NCI-H524 treated with DMSO at 0.1 percent for 48 hours (cell line): ENCODE measurements at places on chromosomes 5 and 9.

- DNase-seq: no peak
These were observed 24.5 kb upstream of the KDM4C start for GRCh38 chr9:6733257-6733656.

DNA sequence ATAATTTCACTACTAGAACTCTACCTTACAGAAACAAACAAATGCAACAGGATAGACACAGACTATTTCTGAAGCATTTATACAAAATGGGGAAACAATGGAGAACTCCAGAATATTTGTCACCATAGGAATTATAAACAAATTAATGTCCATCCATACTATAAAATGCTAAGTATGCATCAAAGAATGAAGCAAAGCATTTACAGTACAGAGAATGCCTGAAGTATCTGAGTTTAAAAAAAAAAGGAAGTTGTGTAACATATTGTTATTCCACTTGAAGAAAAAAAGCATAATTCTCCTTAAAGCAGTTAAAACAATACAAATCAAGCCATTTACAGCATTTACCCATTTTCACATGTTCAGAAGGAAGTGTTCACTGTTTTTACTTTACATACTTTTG lies 53.0 kb downstream of the DROSHA start:
- no peak for DNase-seq

- DNase-seq: no peak
These were observed 89.5 kb downstream of the EPB41L4A start for GRCh38 chr5:112329419-112330090.

- DNase-seq: no peak
These were observed 115.0 kb upstream of the CTSV start for GRCh38 chr9:97153967-97154366.

GRCh38 chr9:123687246-123687751 lies 242.6 kb downstream of the DENND1A start:
- DNase-seq: no peak

GRCh38 chr9:75845806-75846205 lies 44.7 kb upstream of the PCSK5 start:
- DNase-seq: no peak

GRCh38 chr5:109328626-109329025 lies 81.1 kb downstream of the PJA2 start:
- DNase-seq: no peak

DNA sequence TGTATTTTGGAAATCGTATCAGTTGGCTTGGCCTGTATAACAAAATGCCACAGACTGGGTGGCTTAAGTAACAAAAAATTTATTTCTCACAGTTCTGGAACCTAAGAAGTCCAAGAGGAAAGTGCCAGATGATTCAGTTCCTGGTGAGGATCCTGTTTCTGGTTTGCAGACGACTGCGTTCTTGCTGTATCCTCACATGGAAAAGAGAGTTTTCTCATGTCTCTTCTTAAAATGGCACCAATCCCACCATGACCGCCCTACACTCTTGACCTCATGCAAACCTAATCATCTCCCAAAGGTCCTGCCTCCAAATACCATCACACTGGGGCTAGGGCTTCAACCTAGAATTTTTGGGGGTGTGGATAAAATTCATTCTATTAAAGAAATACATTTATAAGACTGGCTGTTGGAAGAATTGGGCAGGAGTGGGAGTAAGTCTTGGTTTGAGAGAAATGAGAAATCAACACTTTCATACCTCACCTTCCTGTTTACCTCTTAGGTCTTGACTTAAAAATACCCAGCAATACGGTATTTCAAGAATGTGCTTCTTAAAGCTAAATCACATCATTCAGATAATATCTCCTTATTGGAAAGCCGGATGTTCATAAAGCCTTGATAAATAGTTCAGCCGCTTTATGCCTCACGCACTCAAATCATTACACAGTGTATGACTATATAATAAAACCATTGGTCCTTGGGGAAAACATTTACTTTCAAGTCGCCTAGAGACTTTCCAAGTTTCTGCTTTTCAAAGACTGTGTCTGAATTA lies 28.7 kb downstream of the PTTG1 start:
- DNase-seq: no peak

DNA sequence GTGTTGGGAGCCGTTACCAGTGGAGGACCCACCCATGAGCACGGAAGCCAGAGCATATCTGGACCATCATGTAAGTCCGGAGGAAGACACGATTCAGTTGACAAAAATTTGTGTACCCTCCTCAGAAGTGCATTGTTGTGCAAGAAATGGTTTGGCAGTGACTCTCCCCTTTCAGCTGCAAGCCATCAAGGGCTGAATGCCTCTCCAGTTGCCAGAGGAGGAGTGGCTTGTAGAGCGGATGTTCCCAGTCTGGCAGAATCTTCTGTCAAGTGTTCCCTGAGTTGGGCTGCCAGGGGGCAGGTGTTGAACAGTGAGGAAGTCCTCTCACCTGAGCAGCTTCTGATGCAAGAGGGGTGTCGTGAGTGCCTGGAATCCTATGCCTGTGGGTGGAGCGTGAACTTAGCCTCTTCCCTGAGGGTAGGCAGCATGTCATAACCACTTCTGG lies 27.6 kb upstream of the CDKN2AIPNL start:
- DNase-seq: no peak

DNA sequence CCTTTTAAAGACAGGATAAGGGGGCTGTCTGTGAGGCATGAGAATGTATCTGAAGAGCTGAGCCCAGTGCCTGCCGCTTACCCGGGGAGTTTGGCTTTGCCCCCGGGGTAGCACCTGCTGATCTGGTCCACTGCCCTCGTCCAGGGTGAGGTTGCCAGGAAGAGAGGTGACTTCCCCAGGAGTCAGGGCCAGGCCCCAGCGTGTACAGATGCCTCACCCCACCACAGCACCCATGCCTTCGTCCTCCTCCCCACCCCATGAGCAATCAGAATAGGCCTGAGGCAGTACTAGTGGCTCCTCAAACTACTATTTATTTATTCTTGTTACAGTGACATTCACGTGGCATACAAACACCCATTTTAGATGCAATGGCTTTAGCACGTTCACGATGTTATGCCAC lies 15.7 kb upstream of the AIF1L start:
- DNase-seq: no peak

DNA sequence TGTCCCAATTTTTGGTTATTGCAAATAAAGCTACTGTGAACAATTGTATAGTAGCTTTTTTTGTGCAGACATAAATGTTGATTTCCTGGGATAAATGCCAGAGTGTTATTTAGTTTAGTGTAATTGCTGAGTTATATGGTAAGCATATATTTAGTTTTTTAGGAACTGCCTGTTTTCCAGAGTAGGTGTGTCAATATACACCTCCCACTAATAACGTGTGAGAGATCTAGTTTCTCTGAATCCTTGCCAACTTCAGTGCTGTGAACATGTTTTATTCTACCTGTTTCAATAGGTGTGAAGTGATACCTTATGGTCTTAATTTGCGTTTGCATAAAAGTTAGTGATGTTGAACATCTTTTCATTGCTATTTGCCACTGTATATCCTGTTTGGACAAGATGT lies 9.1 kb upstream of the OR2S2 start:
- DNase-seq: no peak

DNA sequence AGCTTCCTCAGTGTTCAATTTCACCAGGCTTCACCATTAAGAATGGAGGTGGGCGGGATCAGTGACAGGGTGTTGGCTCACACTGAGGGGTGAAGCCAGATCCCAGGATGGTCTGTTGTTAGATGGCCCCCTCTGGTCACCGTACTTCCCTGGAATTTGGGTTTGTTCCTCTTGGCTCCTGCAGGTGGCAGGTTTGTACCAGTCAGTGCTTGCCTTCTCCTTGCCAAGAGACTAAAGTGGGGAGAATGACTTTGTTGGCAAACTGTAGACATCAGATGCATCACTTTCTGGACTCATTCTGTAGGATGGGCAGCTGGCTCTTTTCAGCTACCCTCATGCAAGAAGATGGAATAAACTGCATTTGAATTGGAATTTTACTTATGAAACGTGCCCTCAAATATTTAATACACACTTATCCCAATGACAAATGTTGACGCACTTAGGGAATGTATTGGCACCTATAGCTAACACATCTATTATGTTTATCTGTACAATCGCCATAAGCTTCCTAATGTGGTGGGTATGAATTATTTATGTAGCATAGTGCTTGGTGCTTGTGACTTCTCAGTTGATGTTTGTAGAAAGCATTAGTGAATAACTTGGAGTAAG lies 31.4 kb upstream of the ANKRD55 start:
- DNase-seq: peak; percentile 40

DNA sequence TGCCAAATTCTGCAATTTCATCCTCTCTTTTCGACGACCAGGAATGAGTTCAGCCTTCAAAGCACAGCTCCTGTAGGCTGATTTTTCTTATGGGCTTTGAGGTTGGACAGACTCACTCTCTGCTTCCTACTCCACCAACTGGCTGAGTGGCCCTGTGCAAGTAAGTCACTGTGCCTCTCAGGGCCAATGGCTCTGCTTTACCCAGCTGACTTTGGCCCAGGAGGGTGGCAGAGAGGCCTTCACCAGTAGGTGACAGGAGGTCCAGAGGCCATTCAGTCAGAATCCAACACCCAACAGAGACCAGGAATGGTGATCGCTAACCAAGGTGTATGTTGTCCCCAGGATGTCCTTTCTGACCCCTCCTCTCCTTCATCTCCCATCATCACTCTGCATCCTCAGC lies 49.5 kb upstream of the ALDH1B1 start:
- DNase-seq: no peak

GRCh38 chr5:2149195-2149539 lies 266.4 kb upstream of the IRX4 start:
- peak; percentile 84 for DNase-seq
